Fibroblast of lung (primary cell): ENCODE measurements at places on chromosomes 3 and 15. TPM values are rescaled to one million over a fixed set of nuclear protein-coding genes. Genes with fewer than 3 reads are reported as not detected.

- H3K27ac ChIP-seq: no peak overlapping the region
- DNase-seq: no peak
- no peaks in the 10 kb centered on the region for H3K4me1 ChIP-seq
- H3K4me3 ChIP-seq: no peak overlapping the region
These were observed 734.6 kb downstream of the TUSC7 start for GRCh38 chr3:117444175-117444574.

- H3K4me3 ChIP-seq: no peak overlapping the region
- no peaks in the 10 kb centered on the region for H3K36me3 ChIP-seq
- no peaks in the 10 kb centered on the region for H3K27me3 ChIP-seq
- peak; percentile 47 for DNase-seq
- no peak overlapping the region for H3K27ac ChIP-seq
These were observed 189.7 kb downstream of the CDIN1 start for GRCh38 chr15:36769098-36769497.

- H3K27ac ChIP-seq: no peak overlapping the region
- H3K4me1 ChIP-seq: peaks cover 6% of the 10 kb centered on the region
- H3K36me3 ChIP-seq: no peaks in the 10 kb centered on the region
- no peaks in the 10 kb centered on the region for H3K27me3 ChIP-seq
These were observed 8.9 kb upstream of the TKT start for GRCh38 chr3:53264718-53265117.

BLM gene
- total RNA-seq: 0.26 and 1.5 TPM in 2 replicates

DNA sequence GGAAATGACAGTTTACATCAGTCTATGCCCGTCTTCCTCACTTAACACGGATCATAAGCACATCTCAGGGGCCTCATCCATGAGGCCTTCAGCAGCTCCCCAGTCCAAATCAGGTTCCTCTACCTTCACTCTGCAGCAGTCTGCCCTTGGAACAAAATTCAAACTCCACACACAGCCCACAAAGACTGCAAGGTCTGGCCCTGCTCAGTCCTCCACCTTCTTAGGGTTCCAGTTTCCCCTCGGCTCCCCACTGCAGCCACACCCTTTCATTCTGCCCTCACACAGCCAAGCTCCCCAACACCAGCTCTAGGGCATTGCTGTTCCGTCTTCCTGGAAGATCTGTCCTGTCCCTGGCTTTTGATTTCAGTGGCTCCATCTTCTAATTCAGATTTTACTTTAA lies 95.2 kb upstream of the IQSEC1 start:
- H3K4me3 ChIP-seq: no peak overlapping the region
- H3K4me1 ChIP-seq: no peaks in the 10 kb centered on the region
- DNase-seq: no peak
- H3K36me3 ChIP-seq: no peaks in the 10 kb centered on the region
- no peaks in the 10 kb centered on the region for H3K27me3 ChIP-seq

DNA sequence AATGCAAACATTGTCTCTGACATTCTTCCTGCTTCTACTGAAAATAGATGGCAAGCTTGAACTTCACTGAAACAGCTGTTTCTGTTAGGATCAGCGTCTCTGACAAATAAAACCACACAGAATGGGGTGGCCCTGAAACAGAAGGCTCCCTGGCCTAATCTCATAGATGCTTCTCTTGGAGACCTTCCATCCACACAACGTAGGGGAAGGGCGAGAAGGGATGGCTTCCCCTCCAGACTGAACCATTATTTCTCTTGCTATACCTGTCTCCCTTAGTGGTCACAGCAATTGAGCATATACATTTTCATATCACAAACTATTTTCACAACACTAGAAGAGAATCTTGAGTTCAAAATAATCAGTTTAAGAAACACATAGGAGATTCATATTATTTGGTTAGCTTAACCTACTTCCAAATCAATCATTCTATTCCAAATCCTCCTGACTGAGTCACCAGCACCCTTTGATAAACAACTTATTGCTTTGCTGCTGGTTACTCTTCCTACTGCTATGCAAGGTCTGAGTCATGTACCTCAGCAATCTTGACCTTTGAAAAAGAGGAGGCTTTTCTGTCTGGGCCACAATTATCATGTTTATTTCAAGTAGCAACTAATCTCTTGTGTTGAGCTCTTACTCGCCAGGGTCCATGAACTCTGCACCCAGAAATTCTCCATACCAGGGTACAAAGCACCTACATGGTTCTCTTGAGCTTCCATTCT lies 45.5 kb downstream of the CBLB start:
- H3K27ac ChIP-seq: peak overlapping the region; percentile 59
- H3K36me3 ChIP-seq: peaks cover 2% of the 10 kb centered on the region
- peaks cover 13% of the 10 kb centered on the region for H3K4me1 ChIP-seq
- DNase-seq: peak; percentile 99
- no peak overlapping the region for H3K4me3 ChIP-seq

DNA sequence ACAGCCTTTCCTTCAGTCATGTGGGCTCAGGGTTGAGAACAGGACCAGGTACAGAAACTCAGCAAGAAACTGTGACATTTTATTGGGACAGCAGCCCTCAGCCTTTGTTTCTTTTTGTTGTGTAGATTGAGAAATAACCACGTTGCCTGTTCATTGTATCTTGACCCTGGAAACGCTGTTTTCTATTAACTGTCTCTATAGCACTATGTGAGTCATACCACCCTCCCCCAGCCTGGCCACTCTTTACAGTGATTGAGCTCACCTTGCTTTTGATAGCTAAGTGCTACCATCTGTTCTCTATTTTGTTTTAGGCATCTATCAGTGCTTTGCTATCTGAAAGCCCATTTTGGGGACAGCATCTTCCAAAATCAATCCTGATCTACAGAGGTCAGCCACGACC lies 127.9 kb downstream of the CD47 start:
- H3K36me3 ChIP-seq: no peaks in the 10 kb centered on the region
- H3K4me3 ChIP-seq: no peak overlapping the region
- H3K27ac ChIP-seq: no peak overlapping the region
- peak; percentile 17 for DNase-seq

GTF2A2 gene
- 44.7 and 49.7 TPM in 2 replicates for total RNA-seq

DNA sequence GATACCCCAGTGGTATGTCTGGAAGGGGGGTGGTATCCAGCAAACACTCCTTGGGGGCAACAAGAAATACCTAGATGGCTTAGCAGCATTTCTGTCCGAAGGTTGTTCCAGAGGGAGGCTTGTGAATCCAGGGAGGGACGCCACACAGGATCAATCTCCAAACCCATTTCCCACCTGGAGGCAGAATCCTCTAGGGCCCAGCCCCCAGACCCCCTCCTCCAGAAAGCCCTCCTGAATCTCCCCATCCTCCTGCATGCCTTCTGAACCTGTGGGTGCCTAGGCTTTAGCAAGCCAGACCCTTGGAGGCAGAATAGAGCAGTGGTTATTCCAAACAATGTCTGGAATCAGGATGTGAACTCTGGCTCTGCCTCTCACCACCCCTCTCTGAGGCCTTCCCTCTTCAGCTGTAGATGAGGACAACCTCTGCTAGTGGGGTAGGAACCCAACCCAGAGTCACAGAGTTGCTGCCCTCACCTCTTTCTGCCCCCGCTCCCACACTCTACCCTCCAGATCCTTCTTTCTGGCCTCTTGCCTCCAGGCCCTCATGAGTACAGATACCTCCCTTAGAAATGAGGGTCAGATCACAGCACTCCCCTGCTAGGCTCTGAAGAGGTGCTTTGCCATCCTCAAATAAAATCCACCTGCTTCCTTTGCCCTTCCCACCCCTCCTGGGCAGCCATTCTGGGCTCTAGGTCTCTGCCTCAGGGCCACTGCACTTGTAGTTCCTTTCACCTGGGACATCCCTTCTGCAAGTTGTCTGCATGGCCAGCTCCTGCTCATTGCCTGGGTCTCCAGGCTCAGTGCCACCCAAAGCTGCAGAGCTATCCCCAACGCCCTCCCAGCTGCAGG lies 8.1 kb downstream of the CISH start:
- H3K4me1 ChIP-seq: peaks cover 22% of the 10 kb centered on the region
- no peak overlapping the region for H3K4me3 ChIP-seq
- peaks cover 6% of the 10 kb centered on the region for H3K36me3 ChIP-seq

- DNase-seq: no peak
- no peaks in the 10 kb centered on the region for H3K4me1 ChIP-seq
- peaks cover 16% of the 10 kb centered on the region for H3K27me3 ChIP-seq
- H3K27ac ChIP-seq: no peak overlapping the region
- no peaks in the 10 kb centered on the region for H3K36me3 ChIP-seq
These were observed 29.9 kb downstream of the RCN2 start for GRCh38 chr15:76961268-76962011.

DNA sequence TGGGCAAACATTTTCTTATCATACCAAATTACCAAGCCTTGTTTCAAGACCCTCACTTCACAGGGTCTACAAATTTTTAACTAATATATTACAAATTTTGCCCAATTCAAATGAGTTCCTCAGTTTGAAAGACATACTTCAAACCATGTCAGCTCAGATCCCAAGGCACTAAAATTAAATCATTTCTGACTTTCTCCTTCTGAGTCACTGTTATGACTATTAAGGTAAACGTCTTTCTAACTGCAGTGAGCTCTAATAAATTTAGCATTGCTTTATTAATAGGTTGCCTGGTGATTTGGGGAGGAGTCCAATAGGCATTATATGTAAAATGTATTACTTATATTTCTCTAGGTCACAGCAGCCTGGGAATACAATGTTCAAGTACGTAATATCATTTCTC lies 158.2 kb upstream of the ARHGEF26 start:
- no peaks in the 10 kb centered on the region for H3K27me3 ChIP-seq
- H3K36me3 ChIP-seq: no peaks in the 10 kb centered on the region
- no peaks in the 10 kb centered on the region for H3K4me1 ChIP-seq

DNA sequence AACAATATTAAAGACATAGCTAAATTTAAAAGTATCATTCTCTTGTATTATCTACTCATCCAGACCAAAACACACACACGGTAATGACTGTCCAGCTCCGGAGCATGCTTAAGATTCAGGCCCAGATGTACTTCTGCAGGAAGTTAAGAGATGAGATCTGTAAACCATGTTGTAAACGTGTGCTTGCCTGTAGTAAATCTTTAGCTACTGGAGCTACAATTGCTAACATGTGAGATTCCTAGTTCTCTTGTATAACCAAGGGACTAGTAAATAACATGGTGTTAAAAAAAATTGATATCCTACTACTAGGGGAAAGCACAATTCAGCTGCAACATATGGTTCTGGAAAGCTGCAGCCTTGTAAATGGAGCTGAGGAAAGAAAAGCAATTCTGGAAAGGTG lies 651.7 kb upstream of the CCDC54 start:
- no peaks in the 10 kb centered on the region for H3K36me3 ChIP-seq
- no peak overlapping the region for H3K27ac ChIP-seq
- DNase-seq: no peak
- peaks cover 9% of the 10 kb centered on the region for H3K4me1 ChIP-seq
- no peak overlapping the region for H3K4me3 ChIP-seq

DNA sequence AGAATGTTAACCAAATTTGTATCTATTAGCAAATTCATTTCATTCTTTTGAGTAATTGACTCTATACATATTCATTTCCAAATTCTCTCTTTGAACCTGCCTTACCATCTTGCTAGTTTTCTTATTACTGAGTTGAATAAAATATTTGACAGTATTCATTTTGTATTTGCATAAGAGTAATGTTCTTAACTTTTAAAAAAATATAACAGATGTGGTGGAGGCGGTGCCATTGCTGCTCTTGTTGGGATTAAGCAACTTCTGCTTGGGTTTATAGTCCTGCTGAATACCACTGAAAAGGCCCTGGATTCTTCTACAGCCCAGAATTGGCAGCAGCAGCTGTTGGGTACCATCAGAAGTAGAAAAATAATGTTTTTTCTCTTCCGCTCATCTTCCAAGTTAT lies 148.9 kb upstream of the PEX5L start:
- H3K27ac ChIP-seq: no peak overlapping the region
- no peak overlapping the region for H3K4me3 ChIP-seq
- no peaks in the 10 kb centered on the region for H3K4me1 ChIP-seq
- H3K36me3 ChIP-seq: no peaks in the 10 kb centered on the region

- H3K27me3 ChIP-seq: no peaks in the 10 kb centered on the region
- H3K4me1 ChIP-seq: no peaks in the 10 kb centered on the region
- peak; percentile 24 for DNase-seq
These were observed 372.4 kb downstream of the FOXP1 start for GRCh38 chr3:71211083-71211482.

SLC6A1 gene
- not detected in 2 replicates for total RNA-seq

- no peak for DNase-seq
- H3K4me3 ChIP-seq: no peak overlapping the region
- H3K27me3 ChIP-seq: no peaks in the 10 kb centered on the region
- no peak overlapping the region for H3K27ac ChIP-seq
These were observed 6.8 kb downstream of the RBM5 start for GRCh38 chr3:50095352-50095998.

GPR62 gene
- total RNA-seq: under 0.01 TPM in 2 replicates

PTX3 gene
- 464 and 549 TPM in 2 replicates for total RNA-seq

DNA sequence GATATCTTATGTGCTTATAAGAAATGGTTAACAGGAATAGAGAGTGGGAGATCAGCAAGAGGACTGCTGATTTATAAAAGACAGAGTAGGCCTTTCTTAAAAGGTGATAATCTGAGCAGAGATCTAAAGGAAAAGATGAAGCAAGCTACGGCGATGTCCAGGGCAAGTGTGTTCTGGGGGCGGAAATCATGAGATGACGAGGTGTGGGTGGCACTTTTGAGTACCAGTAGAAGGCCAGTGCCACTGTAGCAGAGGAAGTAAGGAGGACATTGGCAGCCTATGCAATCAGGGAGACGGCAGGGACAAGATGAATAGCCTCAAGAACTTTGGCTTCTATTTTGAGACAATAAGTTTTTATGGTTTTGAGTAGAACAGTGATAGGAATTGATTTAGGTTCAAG lies 492.4 kb downstream of the FHIT start:
- H3K36me3 ChIP-seq: no peaks in the 10 kb centered on the region
- no peak overlapping the region for H3K4me3 ChIP-seq
- H3K4me1 ChIP-seq: no peaks in the 10 kb centered on the region
- H3K27me3 ChIP-seq: no peaks in the 10 kb centered on the region

- peak; percentile 63 for DNase-seq
- peaks cover 4% of the 10 kb centered on the region for H3K27me3 ChIP-seq
- no peaks in the 10 kb centered on the region for H3K36me3 ChIP-seq
- no peak overlapping the region for H3K27ac ChIP-seq
- no peak overlapping the region for H3K4me3 ChIP-seq
These were observed 36.2 kb downstream of the KBTBD12 start for GRCh38 chr3:127951276-127951675.

LRRC31 gene
- not detected in 2 replicates for total RNA-seq

- H3K27ac ChIP-seq: no peak overlapping the region
- no peaks in the 10 kb centered on the region for H3K27me3 ChIP-seq
- no peaks in the 10 kb centered on the region for H3K36me3 ChIP-seq
These were observed 86.9 kb upstream of the SATB1 start for GRCh38 chr3:18512007-18512406.

GRCh38 chr3:114674036-114674435 lies 380.2 kb downstream of the TIGIT start:
- no peak overlapping the region for H3K27ac ChIP-seq
- no peaks in the 10 kb centered on the region for H3K27me3 ChIP-seq
- H3K36me3 ChIP-seq: no peaks in the 10 kb centered on the region
- H3K4me1 ChIP-seq: no peaks in the 10 kb centered on the region
- no peak overlapping the region for H3K4me3 ChIP-seq

BUB1B gene
- total RNA-seq: 2.1 and 5.4 TPM in 2 replicates

COL6A5 gene
- total RNA-seq: under 0.01 and 0.66 TPM in 2 replicates

GRCh38 chr3:16884748-16885592 lies at the start of gene PLCL2:
PLCL2 (plus strand) TSS chr3:16884955; CDS start chr3:16885040, 85 bp downstream.
- DNase-seq: peak; percentile 35
- H3K4me1 ChIP-seq: no peaks in the 10 kb centered on the region
- peak within 1 kb of the TSS; percentile 68 for H3K27ac ChIP-seq
- H3K36me3 ChIP-seq: no peaks in the 10 kb centered on the region
- no peaks in the 10 kb centered on the region for H3K27me3 ChIP-seq

GRCh38 chr3:49492969-49493368 lies 22.9 kb downstream of the DAG1 start:
- H3K4me3 ChIP-seq: no peak overlapping the region
- H3K27ac ChIP-seq: no peak overlapping the region
- DNase-seq: no peak
- H3K27me3 ChIP-seq: no peaks in the 10 kb centered on the region

- no peak for DNase-seq
- no peaks in the 10 kb centered on the region for H3K27me3 ChIP-seq
- H3K4me1 ChIP-seq: no peaks in the 10 kb centered on the region
- H3K4me3 ChIP-seq: no peak overlapping the region
- no peaks in the 10 kb centered on the region for H3K36me3 ChIP-seq
These were observed 99.8 kb downstream of the NSUN3 start for GRCh38 chr3:94162700-94163099.
